CD4-positive, alpha-beta memory T cell (primary cell): ENCODE measurements at places on chromosomes 6 and 20.

DNA sequence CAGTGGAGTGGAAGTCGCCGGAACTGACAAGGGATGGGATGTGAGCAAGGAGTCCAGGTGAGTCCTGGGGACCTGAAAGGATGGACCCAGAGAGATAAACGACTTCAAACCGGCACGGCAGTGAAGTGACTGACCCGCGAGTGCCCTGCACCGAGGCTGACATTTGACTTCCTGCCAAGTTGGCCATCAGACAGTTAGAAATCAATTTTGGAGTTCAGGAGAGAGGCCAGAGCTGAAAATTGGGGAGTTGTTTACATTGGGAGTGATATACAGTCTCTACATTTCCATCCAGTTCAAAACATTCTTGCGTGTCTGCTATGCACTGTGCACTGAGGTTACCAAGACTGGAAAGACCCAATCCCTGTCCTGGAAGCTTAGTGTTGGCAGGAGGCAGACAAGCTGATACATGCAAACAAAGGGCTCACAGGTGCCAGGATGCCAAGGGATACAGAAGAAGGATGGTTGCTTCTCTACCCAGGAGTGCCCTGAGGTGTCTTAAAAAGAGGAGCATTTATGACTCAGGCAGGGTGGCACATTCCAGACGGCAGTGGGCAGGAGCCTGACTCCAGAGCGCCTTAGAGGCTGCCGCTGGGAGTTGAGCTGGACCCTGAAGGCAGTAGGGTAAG lies 186.6 kb downstream of the MTHFD1L start:
- DNase-seq = no peak

DNA sequence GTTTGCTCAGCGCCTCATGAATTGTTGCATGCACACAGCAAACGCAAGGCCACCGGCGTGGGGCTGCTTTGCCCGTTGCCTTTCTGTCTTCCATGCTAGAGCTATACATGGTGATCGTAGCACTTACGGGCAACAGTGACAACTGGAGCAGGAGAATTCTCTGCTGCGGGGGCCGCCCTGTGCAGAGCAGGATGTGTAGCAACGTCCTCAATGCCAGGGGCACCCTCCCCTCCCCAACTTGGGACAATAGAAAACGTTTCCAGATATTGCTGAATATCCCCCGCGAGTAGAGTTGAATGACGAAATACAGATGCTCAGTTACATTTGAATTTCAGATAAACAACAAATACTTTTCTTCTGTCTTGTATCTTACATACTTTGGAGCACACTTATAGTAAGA lies 198.7 kb downstream of the TFAP2C start:
- DNase-seq = no peak

DNA sequence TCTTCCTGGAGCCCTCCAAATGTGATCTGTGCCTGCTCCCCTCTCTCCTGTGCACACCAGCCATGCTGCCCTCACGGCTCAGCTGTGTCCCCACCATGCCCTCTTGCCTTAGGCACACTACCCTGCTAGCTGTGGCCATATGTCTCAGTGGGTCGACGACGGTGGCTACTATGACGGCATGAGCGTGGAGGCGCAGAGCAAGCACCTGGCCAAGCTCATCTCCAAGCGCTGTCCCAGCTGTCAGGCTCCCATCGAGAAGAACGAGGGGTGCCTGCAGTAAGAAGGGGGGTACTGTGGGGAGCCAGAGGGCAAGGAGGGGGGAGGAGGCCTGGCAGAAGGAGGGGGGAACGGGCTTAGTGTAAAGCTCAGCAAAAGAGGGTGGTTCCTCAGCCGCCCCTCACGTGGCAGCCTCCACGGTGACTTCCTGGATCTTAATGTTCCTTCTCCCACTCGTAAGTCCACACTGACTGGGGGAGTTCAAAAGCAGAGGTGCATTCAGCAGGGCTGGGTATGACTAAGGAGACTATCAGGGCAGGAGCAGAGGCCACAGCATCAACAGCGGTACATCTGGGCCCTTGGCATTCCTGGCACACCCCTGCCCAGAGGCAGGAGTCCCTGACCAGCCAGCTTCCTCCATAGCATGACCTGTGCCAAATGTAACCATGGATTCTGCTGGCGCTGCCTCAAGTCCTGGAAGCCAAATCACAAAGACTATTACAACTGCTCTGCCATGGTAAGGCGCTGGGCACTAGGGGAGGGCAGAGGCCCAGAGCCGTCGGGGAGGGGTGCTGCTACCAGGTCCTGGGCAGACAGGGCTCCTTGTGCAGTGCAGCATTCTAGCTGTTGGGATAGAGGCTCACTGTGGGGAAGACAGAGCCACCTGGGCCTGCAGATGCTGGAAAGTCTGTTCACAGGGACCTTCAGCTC lies 8.0 kb downstream of the DNPH1 start:
- no peak for DNase-seq

- no peak for DNase-seq
Measured at GRCh38 chr6:85580878-85581267, 12.8 kb downstream of the SNX14 start.

DNA sequence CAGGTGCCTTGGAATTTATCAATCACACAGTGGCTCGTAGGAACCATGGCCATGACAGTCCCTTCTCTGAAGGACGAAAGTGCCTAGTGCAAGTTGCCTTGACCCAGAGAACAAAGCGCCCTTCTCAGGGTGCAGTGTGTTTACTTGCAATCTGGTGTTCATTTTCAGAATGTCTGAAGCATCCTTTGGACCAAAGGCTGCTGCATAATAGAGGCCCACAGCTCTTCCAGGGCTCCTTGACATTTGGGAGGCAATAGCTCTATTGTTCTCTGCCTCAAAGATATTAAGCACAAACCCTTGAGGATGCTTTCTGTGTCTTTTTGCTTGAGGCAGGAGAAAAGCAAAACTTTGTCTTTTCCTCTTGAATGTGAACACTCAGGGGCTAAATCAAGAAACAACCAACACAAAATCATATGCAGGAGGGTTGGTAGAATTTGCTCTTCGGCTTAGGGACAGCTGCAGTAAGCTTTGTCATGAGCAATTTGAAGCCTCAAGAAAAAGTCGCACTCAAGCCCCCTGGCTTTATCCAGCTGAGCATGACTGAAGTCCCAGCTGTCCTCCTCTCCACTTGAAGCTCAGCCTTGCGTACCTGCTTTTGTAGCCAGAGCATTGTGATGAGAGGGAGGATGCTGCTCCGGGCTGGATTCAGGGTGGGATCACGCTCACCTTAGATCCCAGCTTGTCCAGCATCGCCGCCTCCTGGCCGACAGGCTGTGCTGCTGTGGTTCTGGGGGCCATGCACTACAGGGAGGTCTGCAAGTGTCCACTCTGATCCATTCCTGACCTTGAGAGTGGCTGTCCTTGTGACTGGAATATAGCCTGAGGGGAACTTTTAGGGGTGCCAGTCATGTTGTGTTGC lies 495.4 kb downstream of the CDH26 start:
- DNase-seq = no peak

DNA sequence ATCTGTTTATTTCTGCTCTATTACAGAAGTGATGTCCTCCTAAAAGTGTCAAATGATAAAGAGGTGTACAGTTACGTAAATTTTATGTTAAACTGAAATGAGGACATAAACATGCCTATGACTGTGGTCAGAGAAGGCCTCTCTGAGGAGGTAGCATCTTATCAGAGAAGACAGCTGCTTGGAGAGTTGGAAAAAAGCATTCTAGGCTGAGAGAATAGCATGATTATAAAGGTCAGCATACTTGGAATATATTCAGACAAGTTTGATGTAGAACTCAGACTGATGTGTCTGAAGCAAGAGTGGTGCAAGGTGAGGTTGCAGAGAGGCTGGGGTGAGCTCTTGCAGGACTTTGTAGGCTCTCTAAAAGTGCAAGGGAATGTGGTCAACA lies 3.1 kb upstream of the PCNA start:
- DNase-seq = no peak

GRCh38 chr6:3803627-3804468 lies 45.3 kb upstream of the FAM50B start:
- no peak for DNase-seq

DNA sequence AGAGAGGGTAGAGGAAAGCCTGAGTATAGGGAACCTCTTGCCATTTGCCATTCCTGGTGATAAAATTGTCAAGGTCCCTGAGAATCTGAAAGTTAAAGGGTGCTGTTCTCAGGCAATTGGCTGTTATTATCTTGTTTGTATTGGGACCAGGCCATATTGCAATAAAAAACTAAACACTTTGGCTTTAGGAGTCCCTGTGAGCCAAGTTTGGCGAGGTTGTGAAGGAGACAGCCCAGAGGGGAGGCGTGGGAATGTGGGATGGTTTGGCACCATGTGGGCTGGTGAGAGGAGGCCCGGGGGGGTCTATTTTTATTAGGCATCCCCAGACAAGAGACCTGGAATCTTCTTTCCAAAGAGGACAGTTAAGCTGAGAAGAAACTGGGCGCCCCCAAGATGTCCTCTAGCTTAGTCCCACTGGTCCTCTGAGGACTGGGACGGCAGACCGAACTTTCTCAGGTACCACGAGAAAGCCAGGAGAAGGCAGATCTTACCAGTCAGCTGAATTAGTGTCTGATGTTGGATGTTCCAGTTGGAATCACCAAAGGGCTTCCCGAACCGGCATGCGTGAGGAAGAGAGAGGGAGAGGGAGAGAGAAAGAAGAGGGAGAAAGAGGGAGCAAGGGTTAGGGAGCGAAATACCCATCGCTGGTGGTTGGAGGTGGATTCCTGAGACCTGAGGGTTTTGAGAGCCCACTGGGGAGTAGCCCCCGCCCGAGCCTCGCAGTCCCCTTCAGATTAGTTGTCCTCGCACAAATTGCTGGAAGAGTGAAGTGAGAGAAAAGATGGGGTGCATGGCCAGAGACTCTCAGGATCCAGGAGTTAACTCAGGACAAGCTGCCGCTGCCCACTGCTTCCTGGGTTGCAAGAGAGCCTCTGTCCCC lies 24.4 kb downstream of the DYNLT1 start:
- no peak for DNase-seq

DNA sequence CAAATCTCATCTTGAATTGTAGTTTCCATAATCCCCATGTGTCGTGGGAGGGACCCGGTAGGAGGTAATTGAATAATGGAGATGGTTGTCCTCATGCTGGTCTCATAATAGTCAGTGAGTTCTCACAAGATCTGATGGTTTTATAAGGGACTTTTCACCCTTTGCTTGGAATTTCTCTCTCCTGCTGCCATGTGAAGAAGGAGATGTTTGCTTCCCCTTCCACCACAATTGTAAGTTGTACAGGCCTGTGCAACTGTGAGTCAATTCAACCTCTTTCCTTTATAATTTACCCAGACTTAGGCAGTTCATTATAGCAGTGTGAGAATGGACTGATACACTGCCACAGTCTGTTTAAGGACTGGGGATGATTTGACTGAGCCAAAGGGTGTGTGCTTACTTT lies 44.7 kb downstream of the NKAIN2 start:
- no peak for DNase-seq
